ENCODE measurements at places on chromosomes 2 and 18. TPM values are rescaled to one million over a fixed set of nuclear protein-coding genes. Genes with fewer than 3 reads are reported as not detected.

- no peak for DNase-seq
Observed at GRCh38 chr2:140085674-140086073, 1305.5 kb upstream of the NXPH2 start.

DNA sequence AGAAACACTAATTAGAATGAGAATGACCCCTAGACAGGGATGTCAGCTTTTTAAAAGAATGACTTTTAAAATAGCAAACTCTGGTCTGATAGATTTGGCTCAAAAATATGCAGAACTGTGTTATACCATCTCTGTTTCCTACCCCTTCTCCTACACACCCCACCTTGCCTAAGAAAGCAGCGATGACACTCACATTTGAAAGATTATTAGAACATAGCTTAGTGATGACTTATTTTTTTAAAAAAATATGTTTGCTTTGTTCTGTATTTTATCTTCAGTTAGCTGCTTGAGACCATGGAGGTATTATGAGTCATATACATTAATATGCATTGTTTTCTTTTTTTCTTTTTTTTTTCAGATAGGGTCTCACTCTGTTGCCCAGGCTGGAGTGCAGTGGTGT, 176.7 kb upstream of the TPO start:
- DNase-seq: no peak

GRCh38 chr2:156826341-156826933, 390.3 kb downstream of the GPD2 start:
- DNase-seq: no peak

GRCh38 chr18:79678665-79679551, 695 bp upstream of the CTDP1 start:
- DNase-seq: peak; percentile 97

DNA sequence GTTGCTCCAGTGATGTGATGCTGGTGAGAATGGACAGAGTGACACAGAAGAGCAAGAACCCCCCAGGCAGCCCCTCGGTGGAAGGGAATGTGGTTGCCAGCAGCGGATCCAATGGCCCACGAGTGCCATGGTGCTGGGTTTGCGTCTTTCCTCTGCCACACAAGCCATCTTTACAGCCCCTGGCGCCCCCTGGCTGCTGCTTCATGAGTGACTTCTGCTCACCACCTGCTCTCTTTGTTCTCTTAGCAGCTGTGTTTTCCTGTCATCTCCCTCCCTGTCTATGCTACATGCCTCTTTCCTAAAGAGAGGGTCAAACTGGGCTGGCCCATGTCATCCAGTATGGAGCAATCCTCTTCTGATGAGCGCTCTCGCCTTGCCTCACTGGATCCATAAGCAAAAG, 300.0 kb upstream of the SMIM21 start:
- no peak for DNase-seq

- no peak for DNase-seq
Observed at GRCh38 chr2:180516232-180516631, 464.2 kb upstream of the UBE2E3 start.

DNA sequence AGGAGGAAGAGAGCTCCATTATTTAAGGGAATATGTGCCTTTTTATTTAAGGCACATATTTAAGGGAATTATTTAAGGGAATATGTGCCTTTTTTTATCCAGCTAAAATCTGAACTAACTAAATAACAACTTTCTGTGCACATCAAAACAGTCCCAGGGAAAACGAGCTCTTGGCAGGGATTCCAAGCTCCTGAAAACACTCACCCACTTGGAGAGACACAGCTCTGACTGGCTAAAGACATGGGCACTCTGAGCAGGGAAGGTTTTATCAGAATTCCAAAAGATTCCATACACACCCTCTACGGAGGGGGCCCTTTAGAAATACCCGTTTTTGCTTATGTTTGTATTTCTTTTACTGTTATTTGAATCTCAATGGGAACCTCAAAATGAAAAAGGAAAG, 181.0 kb downstream of the ZNF516 start:
- DNase-seq: no peak

The CD8B2 gene
- total RNA-seq: not detected

DNA sequence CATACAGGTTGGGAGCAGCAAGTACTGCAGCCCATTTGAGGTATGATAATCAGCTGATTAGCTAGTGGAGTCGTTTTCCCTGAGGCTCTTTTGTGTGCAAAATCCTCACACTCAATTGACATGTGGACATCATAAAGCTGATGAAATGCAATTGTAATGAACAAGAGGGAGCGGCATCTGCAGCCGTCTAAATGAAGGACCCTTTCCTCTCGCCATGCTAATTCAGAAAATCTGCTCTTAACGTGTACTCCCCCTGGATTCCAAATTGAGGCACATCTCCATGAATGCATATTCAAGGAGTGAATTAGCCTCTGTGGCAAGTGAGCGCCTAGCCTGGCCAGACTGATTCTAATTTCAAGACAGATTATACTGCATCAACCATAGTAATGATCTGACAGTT, 260.9 kb upstream of the ATP5MC3 start:
- DNase-seq: no peak

The CDH2 gene
- 36.5 TPM for total RNA-seq

The UCN gene
- 0.20 TPM for total RNA-seq
